ENCODE measurements at places on chromosomes 6 and 20.

DNA sequence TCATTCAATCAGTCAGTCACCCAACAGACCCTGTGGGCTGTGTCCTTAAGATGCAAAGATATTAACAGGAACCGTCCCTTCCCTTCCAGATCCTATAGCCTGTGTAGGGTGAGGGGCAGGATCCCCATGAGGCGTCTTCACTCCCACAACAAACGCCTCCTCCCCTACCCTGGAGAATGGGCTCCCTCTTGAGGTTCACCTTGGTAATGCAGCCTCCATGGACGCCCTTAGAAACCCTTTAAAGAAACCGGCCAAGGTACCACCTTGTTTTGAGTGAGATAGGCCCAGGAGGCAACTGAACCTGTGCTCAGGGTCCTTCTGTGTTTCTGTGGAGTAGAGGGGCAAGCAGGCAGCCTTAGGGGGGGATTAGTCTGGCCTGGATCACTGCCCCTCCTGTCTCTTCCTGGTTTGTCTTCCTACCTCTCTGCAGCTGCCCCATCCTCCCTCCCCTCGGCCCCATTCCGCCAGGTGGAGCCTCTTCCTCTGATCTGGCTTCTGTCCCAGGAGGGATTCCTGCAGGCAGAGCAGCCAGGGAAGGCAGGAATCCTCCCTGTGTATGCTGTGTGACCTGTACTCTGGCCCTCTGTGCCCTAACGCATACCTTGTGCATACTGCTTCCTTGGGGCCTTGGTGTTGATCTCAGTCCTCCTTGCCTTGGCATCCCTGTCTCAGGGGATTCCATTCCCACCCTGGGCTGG is 6.6 kb upstream of the GUCA1A start:
- peak; percentile 61 for DNase-seq

DNA sequence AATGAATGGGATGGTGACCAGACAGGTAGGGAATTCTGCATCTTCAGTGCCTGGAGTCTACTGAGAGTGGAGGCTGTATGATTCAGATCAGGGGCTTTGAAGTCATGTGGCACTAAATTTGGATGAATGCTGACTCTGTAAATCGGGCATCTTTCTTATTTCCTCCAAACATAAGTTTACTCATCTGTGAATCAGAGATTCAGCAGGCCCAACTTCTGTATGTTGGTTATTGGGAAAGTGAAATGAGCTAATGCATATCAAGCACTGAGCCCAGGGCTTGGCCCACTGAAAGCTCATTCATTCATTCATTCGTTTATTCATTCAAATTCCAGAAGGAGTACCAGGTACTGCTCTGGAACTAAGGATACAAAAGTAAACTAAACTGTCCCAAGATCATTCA is 192.3 kb upstream of the RIN2 start:
- no peak for DNase-seq

DNA sequence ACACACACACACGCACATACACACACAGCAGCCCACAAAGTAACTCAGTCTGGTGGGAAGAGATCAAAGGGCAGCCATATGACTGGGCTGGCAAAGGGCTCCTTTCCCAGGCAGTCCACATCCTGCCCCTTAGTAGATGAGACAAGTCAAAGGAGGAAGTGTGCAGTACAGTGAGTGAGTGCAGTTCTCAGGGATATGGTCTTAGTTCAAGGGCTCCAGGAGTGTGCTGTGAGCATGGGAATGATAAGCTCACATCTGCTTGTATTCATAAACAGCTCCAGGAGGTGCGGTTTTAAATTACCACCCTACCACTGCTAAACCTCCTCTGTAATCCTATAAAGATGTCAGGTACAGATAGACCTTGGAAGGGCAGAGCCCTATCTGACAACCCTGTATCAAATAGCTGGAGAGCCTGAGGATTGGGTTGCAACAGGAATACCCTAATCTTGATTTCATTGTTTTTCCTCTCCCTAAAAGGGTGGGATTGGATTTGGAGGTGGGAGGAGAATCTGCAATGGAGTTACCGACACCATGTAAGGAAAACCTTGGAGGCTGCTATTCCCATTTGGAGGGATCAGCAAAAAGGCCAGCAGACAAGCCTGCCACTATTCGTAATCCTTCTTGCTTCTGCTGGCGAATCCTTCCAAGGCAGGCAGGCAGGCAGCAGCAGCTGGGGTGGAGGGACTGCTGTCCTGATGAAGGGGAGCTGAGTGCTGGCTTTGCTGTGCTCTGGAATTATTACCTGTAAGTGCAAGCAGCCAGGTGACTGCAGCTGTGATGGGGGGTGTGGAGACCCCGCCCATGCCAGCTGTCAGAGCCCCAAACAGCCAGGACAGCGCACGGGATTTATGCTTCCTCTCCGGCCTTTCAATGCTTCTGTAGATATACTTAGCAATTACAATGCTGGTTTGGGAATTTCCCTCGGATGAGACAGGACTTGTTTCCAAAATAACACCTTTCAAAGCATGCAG is 342.7 kb downstream of the PRL start:
- DNase-seq: no peak

- no peak for DNase-seq
Observed at GRCh38 chr6:42012501-42013133, 37.7 kb upstream of the TAF8 start.

DNA sequence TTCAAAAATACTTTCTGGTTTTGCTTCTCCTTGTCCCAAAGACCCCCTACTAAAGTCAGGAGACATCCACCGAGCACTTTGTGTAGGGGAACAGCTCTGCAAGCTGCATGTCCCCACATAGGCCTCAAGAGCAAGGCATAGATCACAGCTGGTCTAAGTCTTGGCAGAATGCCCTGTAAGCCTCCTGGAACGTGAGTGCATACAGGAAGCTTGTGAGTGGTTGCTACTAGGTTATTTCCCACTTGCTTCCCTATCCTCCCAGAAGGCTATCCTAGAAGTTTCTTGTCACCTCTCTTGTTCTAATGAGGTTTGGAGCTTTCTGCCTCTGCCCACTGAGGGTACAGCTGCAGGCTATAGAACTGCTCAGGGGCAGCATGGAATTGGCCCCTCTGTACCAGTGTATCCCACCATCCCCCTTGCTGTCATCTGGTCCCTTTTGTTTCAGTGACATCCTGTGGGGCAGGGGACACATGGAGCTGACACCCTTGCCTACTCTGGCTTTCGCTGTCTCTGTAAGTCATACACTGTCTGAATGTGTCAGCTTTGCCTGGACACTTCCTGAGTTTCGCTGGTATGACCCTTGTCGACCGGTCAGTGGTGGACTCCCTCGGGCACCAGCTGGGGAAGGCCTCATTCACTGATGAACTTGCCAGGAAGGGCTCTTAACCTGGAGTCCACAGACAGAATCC is 35.6 kb upstream of the KCNK16 start:
- no peak for DNase-seq

GRCh38 chr6:142537612-142538478 is 236.0 kb downstream of the ADGRG6 start:
- DNase-seq: no peak

DNA sequence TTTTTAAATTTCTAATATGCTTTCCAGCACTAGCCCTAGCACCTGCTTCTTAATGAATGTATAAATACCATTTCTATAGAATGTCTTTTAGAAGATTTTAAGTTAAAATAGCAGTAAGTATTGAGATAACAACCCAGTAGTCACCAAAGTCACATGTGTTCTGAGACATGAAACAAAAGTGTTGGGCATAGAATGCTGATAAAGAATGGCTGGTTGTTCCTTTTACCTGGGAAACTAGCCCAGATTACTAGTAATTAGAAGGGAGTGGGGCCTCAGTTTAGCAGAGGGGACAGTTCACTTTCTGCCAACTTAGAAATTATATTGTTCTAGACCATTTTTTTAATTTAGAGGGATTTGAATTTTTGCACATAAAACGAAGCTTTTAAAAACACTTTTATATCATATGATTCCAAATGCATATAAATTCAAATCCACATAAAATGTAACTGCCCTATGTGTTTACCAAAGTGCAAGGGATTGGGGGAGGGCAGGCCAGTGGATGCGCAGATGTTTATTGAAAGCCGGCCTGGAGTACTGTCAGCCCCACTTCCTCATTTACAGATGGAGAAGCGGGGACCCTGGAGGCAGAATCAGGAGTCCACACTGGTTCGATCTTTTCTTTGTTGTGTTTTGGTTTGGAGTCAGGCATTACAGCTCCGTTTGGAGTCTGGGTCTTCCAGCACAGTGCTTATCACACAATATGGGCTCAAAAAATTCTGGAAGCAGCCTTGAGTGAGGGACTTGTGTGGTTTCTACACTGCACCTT is 139.8 kb downstream of the ZDHHC14 start:
- DNase-seq: no peak

DNA sequence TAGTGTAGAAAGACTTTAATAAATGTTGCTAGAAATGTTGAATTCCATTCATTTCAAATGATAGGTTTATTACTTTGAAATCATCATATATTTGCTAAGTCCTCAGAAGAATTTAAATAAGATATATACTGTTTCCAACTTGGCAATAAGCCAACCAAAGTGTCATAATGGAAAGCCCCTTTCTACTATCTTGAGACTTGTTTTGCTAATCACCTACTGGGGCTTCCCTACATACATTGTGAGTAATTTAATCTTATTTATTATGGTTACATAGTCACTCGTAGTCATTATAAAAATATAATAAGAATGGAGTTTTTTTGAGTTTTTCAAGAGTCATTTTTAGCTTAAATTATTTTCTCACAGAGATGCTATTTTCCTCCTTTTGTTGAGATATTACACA is 20.7 kb downstream of the COL19A1 start:
- no peak for DNase-seq
